ENCODE measurements at places on chromosomes 1 and 21. TPM values are rescaled to one million over a fixed set of nuclear protein-coding genes. Genes with fewer than 3 reads are reported as not detected.

The HORMAD1 gene
- total RNA-seq, result not detected

The OR10X1 gene
- not detected for total RNA-seq

The C8B gene
- total RNA-seq, result not detected

The CRYZL1 gene
- total RNA-seq, result 23.2 TPM

Data from Right ventricle myocardium inferior (tissue), 1 donor.